Endodermal cell (in vitro differentiated cells): ENCODE measurements at places on chromosomes 3 and 15. TPM values are rescaled to one million over a fixed set of nuclear protein-coding genes. Genes with fewer than 3 reads are reported as not detected.

GRCh38 chr15:83378921-83379578 lies 68.1 kb upstream of the SH3GL3 start:
- no peak overlapping the region for H3K4me3 ChIP-seq
- peak; percentile 58 for DNase-seq
- no peaks in the 10 kb centered on the region for H3K4me1 ChIP-seq
- H3K36me3 ChIP-seq = no peaks in the 10 kb centered on the region
- no peak overlapping the region for H3K27ac ChIP-seq
- H3K27me3 ChIP-seq = peaks cover 7% of the 10 kb centered on the region

GRCh38 chr3:25171118-25171807 lies 256.8 kb upstream of the RARB start:
- H3K27me3 ChIP-seq = no peaks in the 10 kb centered on the region
- H3K4me1 ChIP-seq = no peaks in the 10 kb centered on the region
- peak overlapping the region; percentile 24 for H3K4me3 ChIP-seq
- H3K27ac ChIP-seq = peak overlapping the region; percentile 74

- H3K27me3 ChIP-seq = no peaks in the 10 kb centered on the region
- no peak overlapping the region for H3K27ac ChIP-seq
- no peaks in the 10 kb centered on the region for H3K4me1 ChIP-seq
- peak; percentile 19 for DNase-seq
Measured at GRCh38 chr3:52721002-52721729, 15.3 kb downstream of the SPCS1 start.

DNA sequence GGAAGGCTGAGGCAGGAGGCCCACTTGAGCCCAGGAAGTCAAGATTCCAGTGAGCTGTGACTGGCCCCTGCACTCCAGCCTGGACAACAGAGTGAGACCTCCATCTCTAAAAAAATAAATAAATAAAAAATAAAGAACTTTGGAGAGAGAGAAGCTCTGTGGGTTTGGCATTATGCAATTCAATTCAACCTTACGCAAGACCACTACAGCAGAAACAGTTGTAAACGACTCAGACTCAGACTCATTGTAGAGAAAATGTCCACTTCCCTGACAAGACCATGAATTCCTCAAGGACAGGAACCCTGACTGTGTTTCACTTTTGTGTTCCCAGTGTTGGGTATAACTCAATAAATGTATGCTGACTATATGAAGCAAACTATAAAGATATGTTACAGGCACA lies 90.3 kb upstream of the C3orf80 start:
- no peak for DNase-seq
- no peak overlapping the region for H3K4me3 ChIP-seq
- H3K27ac ChIP-seq = no peak overlapping the region
- H3K36me3 ChIP-seq = no peaks in the 10 kb centered on the region
- H3K4me1 ChIP-seq = no peaks in the 10 kb centered on the region

DNA sequence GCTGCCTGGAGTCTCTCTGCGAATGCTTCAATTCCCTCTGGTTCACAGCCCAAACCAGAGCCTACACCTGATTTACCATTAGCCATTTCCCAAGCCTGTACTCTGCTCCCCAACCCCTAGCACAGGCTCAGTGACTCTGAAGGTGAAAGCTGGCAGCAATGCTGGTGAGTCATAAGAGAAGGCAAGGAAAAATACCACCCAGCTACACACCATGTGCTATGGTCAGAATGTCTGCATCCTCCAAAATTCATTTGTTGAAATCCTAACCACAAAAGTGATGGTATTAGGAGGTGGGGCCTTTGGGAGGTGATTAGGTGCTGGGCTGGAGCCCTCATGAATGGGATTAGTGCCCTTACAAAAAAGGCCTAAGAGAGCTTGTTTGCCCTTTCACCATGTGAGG lies 117.1 kb upstream of the TJP1 start:
- H3K27me3 ChIP-seq = no peaks in the 10 kb centered on the region
- H3K4me1 ChIP-seq = peaks cover 4% of the 10 kb centered on the region
- H3K27ac ChIP-seq = no peak overlapping the region
- DNase-seq = no peak
- no peaks in the 10 kb centered on the region for H3K36me3 ChIP-seq

GOLGA6L4 gene
- 4.3 and 4.5 TPM in 2 replicates for total RNA-seq

SEMA3B gene
- 10.3 to 25.0 TPM (median 10.9 TPM) in 3 replicates for total RNA-seq

FES gene
- total RNA-seq = 19.8 to 25.9 TPM (median 23.0 TPM) in 3 replicates

GABRR3 gene
- not detected in 2 replicates for total RNA-seq
